Small intestine (tissue), 16 donors: ENCODE measurements at places on chromosomes 16 and 17.

GRCh38 chr16:76653390-76654026 is 376.3 kb downstream of the CNTNAP4 start:
- DNase-seq: peak; percentile 68

- DNase-seq: no peak
Measured at GRCh38 chr17:81395600-81396277, 482 bp downstream of the BAHCC1 start.

GRCh38 chr16:2388139-2388874 is 40.9 kb upstream of the CCNF start:
- DNase-seq: no peak

GRCh38 chr17:66537502-66537901 is 235.1 kb downstream of the PRKCA start:
- DNase-seq: no peak

GRCh38 chr17:4772235-4772613 is 538 bp downstream of the TM4SF5 start:
- peak; percentile 72 for DNase-seq

GRCh38 chr17:10207153-10207552 is 8.7 kb upstream of the GAS7 start:
- DNase-seq: no peak

DNA sequence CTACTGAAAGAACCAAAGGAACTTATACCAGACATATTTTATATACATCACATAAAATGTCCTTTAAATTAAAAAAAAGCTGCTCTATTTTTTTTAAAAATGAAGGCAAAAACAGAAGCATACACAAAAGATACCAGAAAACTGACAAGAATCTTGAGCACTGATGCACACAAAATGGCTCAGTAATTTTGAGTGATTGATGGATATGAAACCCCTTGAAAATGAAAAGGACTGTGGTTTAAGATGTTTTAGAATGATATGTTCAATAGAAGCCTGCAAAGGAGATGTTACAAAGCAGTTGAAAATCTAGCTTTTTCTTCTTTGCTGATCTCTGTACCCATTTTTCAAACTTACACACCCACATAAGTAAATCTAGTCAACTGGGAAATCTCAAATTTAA is 2.7 kb downstream of the C16orf87 start:
- DNase-seq: no peak

- no peak for DNase-seq
Measured at GRCh38 chr16:87495578-87496446, 3.0 kb upstream of the ZCCHC14 start.

DNA sequence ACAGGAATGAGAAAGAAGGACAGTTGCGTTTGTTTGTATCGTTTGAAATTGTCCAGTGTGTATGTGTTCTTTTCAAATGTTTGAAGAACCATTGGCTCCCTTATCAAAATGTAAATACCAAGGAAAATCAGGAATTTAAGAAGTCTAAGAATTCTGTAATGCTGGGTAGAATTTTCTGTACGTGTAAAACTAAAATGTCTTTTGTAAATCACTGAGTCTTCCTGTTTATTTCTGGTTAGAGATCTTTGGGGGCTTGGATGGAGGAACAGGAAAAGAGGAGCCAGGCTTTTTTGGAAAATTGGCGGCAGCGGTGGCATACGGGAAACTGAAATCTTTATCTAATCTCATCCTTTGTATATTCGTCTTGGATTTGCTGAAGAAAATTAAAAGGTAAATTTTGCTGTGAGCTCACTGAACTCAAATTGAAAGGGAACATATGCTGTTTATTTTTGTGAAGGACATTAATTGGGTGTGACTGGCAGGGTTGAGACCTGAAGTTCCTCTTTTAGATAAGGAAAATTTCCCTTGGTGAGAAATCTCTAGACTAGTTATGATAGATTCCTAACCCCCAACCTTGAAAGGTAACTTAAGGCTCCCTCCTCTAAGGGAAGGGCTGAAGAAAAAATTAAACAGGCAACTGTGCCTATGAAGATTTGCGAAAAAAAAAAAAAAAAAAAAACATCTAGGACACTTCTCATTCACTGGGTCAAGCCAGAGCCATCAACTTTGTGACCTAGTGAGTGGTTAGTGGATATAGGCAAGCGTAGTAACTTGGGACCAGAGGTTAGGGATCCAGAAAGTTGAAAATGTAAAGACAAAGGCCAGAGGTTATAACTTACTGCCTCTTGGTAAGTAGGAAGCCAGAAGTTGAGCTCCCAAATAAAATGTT is 10.8 kb downstream of the TAT start:
- DNase-seq: no peak

- DNase-seq: no peak
Measured at GRCh38 chr17:20094777-20095176, 85.6 kb downstream of the SPECC1 start.

DNA sequence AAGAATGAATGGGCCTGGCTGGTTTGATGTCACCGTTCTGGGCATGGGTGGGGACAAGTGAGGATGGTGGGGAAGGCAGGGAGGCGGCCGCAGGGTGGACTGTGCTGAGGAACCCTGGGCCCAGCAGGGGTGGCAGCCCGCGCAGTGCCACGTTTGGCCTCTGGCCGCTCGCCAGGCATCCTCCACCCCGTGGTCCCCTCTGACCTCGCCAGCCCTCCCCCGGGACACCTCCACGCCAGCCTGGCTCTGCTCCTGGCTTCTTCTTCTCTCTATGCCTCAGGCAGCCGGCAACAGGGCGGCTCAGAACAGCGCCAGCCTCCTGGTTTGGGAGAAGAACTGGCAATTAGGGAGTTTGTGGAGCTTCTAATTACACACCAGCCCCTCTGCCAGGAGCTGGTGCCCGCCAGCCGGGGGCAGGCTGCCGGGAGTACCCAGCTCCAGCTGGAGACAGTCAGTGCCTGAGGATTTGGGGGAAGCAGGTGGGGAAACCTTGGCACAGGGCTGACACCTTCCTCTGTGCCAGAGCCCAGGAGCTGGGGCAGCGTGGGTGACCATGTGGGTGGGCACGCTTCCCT is 6.5 kb upstream of the SERPINF1 start:
- no peak for DNase-seq

DNA sequence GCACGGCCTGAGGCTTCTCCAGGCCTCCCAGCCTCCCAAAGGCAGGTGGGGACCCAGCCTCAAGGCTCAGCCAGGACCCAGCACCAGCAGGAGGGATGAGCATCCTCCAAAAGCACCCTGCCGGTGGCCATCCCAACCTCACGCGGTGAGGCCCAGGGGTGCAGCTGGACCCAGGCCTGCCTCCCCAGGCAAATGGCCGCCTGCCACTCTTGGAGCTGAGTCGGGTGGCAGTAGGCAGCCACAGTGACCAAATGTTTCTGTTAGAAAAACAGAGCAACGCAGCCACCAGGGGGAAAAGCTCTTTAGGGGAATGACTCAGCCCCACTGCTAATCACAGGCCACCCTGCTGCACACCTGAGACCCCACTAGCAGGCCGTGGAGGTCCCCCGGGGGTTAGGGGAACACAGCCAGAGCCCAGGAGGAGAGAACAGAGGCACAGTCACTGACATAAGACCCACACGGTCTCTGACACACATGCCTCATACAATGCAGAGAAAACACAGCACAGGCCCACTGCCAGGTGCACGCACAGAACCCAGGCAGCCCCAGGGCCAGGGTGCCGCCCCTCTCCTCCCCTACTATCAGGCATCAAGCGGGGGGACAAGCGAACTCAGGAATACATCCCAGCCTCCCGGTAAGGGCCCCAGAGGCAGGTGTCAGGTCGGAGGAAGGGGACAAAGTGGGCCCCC is 12.4 kb downstream of the BCAR1 start:
- DNase-seq: no peak

GRCh38 chr16:12461201-12461600 is 342.5 kb downstream of the CPPED1 start:
- no peak for DNase-seq

DNA sequence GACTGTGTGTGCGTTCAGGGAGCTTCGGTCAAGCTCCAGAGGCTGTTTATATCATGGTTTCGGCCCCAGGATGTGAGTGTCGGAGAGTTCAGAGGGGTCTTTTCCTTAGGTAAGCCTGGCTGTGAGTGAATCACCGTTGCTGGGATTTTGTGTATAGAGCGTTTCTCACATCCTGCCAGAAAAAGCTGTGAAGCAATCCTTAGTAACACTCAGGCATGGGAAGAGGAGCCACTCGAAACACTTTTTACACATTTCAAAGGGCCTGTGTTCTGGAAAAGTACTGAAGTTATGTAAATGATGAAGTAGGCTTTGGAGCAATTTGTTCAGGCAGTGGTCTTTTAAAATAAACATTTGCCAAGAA is 662 bp downstream of the PGS1 start:
- DNase-seq: no peak

- DNase-seq: peak; percentile 85
Measured at GRCh38 chr16:2969545-2970521, 685 bp downstream of the PAQR4 start.

- no peak for DNase-seq
Measured at GRCh38 chr17:41864498-41864835, 756 bp downstream of the KLHL11 start.

GRCh38 chr17:31688701-31689100 is 170.3 kb downstream of the COPRS start:
- no peak for DNase-seq

DNA sequence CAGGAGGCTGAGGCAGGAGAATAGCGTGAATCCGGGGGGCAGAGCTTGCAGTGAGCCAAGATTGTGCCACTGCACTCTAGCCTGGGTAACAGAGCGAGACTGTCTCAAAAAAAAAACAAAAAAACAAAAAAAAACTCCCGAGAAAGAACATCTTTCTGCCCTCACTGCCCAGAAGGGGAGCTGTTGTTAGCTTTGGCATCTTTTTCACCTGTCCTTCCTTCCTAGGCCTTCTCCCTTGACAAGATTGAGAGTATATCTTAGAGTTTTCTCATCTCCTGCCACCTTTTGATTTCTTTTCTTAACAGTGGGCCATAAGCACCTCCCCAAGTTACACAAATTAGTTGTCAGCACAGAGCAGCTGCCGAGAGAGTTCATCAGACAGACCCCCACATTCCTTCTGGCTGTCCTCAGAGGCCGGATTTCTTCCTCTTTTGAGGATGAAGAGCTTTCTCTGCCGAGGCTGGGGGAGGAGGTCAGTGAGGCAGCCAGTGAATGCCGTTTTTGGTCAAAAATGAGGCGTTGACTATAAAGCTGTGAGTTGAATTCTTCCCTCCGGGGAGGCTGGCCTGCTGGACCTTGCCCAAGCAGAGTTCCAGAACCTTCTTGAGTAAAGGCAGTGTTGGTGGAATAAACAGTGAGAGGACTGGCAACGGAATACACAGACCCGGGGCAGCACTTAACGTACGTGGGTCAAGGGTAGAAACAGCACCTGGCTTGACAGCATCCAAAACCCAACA is 127.0 kb downstream of the ABCC6 start:
- DNase-seq: peak; percentile 32

GRCh38 chr16:82008957-82009592 is 2.2 kb downstream of the SDR42E1 start:
- DNase-seq: no peak

DNA sequence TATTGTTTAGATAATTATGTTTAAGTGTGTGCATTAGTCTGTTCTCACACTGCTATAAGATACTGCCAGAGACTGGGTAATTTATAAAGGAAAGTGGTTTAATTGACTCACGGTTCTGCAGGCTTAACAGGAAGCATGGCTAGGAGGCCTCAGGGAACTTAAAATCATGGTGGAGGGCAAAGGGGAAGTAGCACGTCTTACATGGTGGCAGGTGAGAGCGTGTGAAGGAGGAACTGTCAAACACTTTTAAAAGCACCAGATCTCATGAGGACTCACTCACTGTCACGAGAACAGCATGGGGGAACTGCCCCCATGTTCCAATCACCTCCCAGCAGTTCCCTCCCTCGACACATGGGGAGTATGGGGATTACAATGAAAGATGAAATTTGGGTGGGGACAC is 203.5 kb upstream of the GOT2 start:
- no peak for DNase-seq

- no peak for DNase-seq
Measured at GRCh38 chr16:6616746-6617145, 715.9 kb upstream of the RBFOX1 start.

DNA sequence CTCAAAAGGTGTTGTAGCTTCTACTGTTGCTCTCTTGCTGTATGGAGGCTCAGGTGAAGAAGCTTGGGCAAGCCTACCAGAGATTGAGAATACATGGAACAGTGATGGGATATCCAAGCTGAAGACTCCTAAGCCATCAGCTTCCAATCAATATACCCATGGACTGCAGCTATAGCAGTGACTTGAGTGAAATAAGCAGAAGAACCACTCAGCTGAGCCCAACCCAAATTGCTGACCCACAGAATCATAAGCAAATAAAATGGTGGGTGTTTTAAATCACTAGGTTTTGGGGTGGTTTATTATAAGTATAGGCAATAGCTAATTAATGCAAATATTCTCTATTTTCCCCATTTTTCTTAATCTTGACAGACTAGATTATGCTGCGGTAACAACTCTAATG is 147.7 kb upstream of the SALL1 start:
- no peak for DNase-seq

DNA sequence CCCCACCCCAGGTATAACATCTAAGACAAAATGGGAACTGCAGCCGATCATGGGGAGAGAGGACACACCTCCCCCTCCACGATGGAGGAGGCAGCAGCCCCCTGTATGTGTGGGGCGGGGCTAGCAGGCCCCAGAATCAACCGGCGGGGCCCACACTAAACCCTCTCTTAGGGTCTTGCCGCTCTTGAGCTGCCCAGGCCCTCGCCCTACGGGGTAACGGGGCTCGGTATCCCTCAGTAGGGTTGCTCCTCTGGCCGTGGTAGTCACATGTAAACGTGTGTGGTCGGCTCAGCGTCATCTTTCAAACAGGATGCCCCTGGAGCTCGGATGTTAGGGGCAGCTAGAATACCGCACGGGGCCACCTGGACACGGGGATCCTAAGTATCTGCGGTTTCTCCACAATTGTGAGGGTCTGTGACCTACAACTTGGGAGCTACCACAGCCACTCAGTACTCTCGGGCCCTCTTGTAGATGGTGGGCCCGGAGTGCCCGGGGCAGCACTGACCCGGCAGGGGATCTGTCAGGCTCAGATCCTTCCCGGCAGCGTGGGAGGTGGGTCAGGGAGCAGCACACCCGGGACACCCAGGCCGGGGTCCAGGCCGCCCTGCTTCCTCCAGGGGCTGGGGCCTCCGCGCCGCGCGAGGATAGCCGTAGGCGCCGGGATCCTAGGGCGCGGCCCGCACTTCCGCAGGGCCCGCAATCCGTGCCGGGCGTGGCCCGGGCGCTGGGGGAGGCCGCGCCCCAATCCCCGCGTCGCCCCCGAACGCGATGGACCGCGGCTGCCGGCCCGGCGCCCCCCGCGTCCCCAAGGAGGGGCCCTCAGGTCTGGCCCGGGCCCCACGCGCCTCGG is 781 bp downstream of the ARHGDIA start:
- peak; percentile 59 for DNase-seq

DNA sequence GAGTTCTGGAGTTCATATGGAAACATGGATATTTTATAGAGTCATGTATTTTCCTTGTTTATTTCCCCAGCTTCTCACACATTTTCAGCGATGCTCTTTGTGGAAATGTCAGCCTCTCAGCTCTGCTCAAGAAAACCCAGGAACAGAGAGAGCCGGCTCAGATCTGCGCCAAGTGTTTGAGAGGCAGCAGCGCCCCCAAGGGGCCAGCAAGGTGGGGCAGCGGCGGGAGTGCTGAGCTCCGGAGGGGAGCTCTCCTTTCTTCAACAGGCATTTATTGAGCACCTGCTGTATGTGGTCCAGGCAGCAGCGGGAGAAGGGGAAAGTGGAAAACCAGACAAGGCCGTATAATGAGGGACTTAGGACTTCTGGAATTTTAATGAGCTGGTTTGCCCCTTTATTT is 421.1 kb upstream of the C16orf82 start:
- no peak for DNase-seq

GRCh38 chr17:13051915-13052314 is 34.1 kb upstream of the ELAC2 start:
- DNase-seq: no peak

- DNase-seq: peak; percentile 95
Measured at GRCh38 chr17:72422505-72423285, 301.9 kb downstream of the SOX9 start.

- DNase-seq: no peak
Measured at GRCh38 chr17:11287791-11288190, 46.8 kb downstream of the SHISA6 start.
